ENCODE measurements at places on chromosomes 2 and 18. TPM values are rescaled to one million over a fixed set of nuclear protein-coding genes. Genes with fewer than 3 reads are reported as not detected.

The CTAGE1 gene
- total RNA-seq, result not detected

DNA sequence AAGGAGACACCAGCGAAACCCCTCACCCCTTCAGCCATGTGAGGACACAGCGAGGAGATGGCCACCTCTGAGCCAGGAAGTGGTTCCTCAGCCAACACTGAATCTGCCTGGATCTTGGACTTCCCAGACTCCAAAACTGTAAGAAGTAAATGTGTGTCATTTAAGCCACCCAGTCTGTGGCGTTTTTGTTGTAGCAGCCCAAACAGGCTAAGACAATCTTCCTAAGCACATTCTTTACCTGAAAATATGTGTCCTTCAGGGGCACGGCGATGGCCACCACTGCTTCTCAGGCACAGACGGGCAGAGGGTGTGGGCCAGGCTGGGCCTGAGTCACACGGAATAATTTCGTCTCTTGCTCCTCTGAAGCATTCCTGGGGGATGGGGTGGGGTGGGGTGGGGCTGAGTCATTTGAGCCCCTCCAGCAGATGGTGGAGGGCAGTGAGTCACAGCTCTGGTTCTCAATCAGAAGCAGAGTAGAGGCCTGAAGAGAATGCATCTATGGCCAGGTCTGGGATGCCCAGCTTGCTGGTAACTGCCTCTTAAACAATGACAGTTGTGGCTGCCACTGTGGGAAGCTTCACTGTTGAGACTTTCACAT is 142.4 kb downstream of the CAPN13 start:
- peak; percentile 96 for DNase-seq

GRCh38 chr18:27604583-27604982 is 419.5 kb upstream of the CHST9 start:
- peak; percentile 75 for DNase-seq

- DNase-seq, result no peak
Observed at GRCh38 chr2:66541646-66542045, 106.7 kb downstream of the MEIS1 start.

The HOXD3 gene
- 0.30 TPM for total RNA-seq

The TRABD2A gene
- total RNA-seq, result 3.7 TPM

The CLEC4F gene
- not detected for total RNA-seq

The ZNF396 gene
- total RNA-seq, result 1.7 TPM

DNA sequence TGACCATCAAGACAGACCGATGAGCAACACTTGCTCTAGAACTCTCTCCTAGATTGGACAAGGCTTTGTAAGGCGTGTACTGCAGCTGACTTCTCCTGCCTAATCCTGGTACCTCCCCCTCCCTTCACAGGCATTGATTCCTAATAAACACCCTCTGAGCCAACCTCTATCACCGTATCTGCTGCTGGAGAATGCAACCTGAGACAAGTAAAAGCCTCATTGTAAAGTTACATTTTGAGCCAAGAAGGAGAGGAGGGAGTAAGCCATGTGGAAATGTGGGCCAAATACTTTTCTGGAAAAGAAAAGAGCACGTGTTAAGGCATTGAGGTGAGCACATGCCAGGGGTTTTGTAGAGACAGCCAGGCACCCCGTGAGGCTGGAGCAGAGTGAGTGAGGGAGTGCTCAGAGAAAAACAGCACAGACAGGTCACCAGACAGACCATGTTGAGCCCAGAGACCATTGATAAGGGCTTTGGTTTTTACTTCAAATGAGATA is 2.6 kb upstream of the WDFY1 start:
- DNase-seq, result no peak

DNA sequence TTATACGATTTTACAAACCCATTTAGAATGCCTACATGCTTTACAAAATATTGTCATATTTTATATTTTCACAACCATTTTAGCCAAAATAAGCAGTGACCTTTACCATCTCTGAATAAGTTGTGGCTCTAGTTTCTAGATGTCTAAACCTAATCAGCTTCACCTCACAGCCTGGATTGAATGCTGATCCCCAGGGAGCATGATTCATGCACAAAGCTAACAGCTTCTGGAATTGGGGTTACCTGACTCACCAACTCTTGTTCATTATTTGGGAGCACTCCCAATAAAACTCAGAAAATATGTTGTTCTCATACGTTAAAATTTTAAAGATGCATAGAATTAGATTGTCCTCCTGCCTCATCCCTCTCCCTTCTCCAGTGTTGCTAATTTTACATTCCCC is 611.7 kb upstream of the NETO1 start:
- peak; percentile 24 for DNase-seq

The GPR35 gene
- total RNA-seq, result not detected

The RPRM gene
- total RNA-seq, result 0.34 TPM

The PLEK gene
- 0.25 TPM for total RNA-seq

DNA sequence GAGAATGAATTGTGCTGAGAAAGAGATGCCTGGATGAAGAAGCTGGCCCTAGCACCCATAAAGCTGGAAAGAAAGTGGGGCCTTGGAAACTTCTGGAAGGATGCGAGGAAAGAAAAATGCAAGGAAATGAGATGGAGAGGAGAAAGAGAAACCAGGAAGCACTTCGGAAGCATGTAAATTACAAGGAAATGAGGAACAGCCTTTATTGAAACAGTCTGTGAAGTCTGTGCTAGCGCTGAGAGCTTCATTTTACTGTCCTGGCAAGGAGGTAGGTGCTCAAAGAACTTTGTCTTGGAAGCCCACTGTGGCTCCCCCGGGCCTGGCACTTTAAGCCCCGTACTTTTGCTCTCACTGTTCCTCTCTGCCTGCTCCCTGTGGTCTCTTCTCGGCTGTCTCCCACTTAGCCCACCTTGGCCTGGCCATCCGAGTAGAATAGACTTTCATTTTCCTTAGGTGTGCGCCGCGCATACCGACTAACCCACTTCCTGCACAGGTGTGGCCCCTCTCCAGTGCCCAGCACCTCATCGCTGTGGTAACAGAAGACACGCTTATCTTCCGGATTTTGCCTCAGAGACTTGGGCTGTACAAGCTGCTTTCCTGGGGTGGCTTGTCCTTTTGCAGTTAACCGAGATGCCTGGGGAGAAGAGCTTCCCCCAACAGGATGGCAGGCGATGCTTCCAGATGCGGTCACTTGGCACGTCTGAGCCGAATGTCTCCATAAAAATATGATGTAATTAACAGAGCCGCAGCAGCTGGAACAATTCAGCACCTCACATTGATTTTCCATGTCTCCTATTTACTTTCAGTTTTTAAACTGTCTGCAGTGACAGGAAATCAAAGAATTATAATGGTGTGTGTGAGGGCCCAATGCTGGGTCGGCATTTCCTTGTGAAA is 199.6 kb downstream of the HRH4 start:
- peak; percentile 13 for DNase-seq

The POTEE gene
- 0.05 TPM for total RNA-seq

GRCh38 chr2:238920053-238920452 is 72.2 kb downstream of the TWIST2 start:
- DNase-seq, result no peak

DNA sequence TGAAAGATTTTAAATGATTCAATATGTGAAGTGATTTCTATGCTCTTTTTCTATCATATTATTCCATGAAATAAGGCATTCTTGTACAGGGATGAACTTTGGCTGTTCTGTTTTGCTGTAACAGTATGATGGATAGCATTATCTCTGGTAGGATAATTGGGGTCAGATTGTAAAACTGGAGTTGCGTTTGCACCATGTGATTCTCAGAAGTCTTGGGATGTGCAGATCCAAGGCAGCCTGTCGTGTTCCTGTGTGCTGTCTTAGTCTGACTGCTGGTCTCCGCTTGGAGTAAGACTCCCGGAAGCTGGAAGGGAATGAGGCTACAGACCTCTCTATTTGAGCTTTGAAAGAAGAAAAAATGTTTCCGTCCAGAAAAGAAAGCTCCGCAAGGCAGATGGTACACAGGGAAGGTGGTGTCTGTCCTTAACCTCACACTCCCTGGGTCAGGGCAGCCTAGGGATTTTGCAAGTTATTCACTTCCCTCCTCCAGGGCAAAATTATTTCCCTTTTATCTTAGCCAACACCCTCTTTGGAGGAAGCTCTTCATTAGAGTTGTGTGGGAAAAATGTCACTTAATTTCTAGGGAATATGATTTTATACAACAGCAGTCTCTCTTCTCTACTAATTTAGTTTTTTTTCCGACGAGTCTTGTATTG is 250.6 kb downstream of the PTPRM start:
- DNase-seq, result no peak

The ACVR1C gene
- not detected for total RNA-seq

The MAP2 gene
- total RNA-seq, result 4.0 TPM

DNA sequence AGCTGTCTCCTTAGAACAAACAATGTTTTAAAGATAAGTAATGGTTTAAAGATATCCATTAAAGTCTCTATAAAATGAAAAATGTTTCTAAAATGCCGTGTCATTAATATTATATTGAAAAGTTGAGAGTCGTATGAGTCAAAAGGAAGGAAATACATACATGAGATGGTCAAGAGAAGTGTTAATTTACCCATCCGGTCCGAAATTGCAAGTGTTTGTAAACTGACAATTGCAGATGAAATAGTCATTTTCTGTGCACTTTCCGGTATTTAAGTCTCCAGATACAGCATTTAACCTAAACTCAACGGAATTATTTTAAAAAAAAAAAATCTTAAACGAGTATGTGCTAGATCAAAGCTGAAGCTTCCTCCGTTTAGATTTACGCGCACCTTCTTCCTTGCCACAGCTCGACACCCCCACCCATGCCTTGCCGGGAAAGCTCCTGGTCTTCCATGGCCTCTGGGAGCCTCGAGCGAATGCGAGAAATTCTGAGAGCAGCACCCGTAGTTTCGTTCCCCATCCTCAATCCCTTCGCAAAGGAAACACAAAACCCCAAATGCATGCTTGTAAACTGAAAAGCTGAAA is 1.8 kb downstream of the DSC3 start:
- DNase-seq, result no peak

GRCh38 chr2:39568561-39569006 is 97.1 kb upstream of the TMEM178A start:
- peak; percentile 87 for DNase-seq

DNA sequence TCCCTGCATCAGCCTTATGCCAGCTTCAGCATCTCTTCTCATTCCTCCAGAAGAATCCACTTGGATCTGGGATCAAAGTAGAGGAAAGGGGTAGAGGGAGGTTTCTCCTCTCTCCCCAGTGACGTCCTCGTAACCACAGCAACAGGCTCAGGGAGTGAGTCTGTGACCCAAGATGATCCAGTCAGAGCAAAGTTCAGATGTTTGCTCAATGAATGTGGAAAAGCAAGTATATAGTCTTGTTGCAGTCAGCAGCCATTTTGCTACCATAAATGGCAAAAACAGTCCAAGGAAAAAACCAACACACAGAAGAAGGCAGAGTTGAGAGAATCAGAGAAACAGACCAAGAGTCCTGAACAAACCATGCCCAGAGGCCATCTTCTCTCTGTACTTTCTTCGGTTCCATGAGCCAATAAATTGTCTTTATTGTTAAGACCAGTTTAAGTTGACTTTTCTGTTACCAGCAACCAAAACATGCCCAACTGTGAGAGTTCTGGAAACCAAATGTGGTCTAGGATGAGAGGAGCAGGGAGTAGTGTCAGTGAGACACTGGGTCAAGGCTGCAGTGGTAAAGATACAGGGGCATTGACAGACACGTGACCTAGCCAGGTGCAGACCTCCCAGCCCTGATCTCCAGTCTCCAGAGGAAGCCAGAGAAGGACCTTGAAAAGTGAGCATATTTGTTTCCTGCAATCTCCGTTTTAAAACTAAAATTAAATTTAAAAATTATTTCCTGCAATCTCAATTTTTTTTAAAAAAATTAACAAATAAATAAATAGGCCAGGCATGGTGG is 3.2 kb upstream of the CXCR1 start:
- no peak for DNase-seq

DNA sequence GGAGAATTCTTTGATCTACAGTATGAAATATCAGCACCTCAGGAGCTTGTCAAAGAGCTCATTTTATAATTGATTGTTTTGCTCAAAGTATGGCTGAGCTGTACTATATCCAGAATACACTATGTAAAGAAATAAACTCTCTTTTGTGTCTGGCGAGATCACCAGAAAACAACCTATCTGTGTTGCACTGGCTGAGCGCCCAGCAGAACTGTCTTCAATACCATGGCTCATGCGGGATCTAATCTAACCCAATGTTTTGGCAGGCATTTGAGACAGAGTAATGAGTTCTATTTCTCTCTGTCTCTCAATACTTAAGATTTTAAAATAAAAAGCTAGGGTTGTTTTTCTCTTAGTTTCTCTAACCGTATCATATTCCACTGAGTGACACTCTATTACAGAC is 192.4 kb downstream of the L3MBTL4 start:
- no peak for DNase-seq

The KCNG2 gene
- not detected for total RNA-seq

DNA sequence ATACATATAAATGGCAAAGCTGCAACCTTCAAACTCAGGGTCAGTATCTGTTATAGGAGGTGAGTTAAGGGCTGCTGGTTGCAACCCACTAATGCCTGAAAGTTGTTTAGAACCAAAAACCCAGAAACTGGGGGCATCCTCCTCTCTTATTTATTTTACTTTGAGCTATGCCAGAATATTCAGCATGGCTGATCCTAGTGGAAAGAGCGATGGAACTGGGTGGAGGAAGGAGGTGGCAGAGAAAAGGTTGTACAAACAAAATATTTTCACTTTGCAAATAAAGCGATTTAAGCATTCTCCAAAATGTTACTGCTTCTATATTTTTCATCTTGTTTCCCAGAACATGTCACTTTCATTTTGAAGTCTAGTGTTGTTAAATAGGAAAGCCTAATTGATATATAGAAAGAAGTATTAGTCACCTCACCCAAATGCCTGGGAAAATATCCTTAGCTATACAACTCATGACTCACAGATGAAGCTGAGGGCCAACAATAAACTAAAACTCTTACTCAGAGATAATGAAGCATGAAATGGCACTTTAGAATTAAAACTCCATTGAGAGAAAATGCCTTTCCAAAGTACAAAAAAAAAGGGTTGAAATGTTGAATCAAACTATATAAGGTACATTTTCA is 251.4 kb upstream of the UBE2E3 start:
- DNase-seq, result peak; percentile 88

DNA sequence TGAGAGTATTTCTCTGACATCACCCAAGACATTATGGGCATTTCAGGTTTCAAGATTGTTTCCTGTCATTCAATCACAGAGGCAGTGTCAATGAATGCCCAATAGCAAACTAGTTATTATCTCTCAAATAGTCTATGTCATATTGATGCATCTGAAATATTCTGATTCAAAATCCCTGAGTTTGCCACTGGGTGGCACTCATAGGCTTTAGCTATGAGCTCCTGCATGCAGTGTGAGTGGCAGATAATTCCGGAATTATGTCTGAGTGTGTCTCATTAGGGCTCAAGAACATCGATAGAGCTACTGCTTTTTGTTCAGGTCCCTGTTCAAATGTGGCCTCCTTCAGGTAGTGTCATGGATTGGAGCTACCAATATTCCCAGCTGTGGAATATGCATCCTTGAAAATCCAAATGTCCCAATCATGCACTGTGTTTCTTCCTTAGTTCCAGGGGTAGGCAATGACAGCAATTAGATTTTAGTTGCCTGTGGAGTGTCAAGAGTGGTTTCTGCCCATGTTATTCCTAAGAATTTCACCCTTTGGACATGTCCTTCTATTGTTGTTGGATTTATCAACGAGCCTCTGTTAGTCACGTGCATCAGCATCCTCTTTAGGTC is 7.8 kb upstream of the OR6B3 start:
- peak; percentile 40 for DNase-seq
